Activated T-helper 1 cell treated with anti-CD3 and anti-CD28 coated beads, Interleukin-12 subunit alpha, Interleukin-12 subunit beta, Interleukin-2, Interleukin-4 antibody, amounts not matched to agents 30 ng/mL and 10 ng/mL and 1 ng/mL, durations not matched to agents 14 hours and 24 hours and 36 hours (primary cell): ENCODE measurements at places on chromosomes 5 and 9.
A peak's percentile ranks its signal among the peaks of the same experiment; 100 is the strongest.

GRCh38 chr5:158838781-158839180, 260.9 kb downstream of the EBF1 start:
- H3K36me3 ChIP-seq = no peaks in the 10 kb centered on the region
- H3K4me1 ChIP-seq = no peaks in the 10 kb centered on the region
- peaks cover 8% of the 10 kb centered on the region for H3K27me3 ChIP-seq
- no peak for DNase-seq
- H3K4me3 ChIP-seq = no peak overlapping the region

GRCh38 chr5:176578391-176578808, 29.3 kb downstream of the CDHR2 start:
- H3K36me3 ChIP-seq = no peaks in the 10 kb centered on the region
- H3K4me3 ChIP-seq = no peak overlapping the region

DNA sequence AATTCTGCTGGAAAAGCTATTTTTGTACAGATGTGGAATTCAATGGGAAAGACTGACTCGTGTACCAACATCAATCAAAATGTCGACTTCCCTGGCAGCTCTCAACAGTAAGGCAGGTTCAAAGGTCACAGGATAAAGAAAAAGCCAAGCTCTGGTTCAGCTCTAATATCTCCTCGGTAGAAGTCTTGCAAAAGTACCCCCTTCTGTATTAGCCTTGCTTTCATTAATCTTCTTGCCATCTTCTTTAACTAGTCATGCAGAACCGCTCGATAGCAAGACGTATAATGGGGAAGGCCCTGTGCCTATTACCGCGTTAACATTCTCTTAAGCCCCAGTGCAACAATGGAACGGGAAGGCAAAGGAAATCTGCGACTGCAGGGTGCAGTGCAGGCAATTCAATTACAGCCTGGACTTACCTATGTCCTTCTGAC, 201.2 kb downstream of the GAPVD1 start:
- no peaks in the 10 kb centered on the region for H3K27me3 ChIP-seq
- H3K4me1 ChIP-seq = no peaks in the 10 kb centered on the region
- H3K27ac ChIP-seq = no peak overlapping the region

DNA sequence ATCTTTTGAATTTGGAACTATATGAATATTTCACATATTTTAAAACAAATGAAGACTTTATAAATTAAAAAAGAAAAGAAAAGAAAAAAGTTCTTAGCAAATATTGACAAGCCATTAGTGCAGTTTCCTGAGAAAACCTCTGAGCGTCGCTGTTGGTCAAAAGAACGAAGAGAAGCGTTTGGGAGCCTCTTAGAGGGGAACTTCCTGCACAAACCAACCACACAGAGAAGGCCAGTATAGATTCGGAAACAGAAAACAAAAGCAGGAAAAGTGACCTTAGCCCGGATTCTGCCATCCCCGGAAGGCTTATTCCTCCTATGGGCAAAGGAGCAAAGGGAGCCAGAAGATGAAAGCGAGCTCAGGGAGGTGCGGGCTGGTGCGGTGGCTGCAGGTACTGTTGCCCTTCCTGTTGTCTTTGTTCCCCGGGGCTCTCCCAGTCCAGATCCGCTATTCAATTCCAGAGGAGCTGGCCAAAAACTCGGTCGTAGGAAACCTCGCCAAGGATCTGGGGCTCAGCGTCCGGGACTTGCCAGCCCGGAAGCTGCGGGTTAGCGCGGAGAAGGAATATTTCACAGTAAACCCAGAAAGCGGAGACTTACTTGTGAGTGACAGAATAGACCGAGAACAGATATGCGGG, at the start of gene PCDHGB2:
Gene PCDHGB2 (plus strand): TSS at position 205 of the 637 bp plus-strand sequence. CDS start 142 bp downstream, at position 347.
- H3K4me1 ChIP-seq = peaks cover 6% of the 10 kb centered on the region
- peak within 1 kb of the TSS; percentile 68 for H3K27ac ChIP-seq
- H3K36me3 ChIP-seq = peaks cover 5% of the 10 kb centered on the region
- no peak for DNase-seq
- peak within 1 kb of the TSS; percentile 85 for H3K4me3 ChIP-seq
- H3K27me3 ChIP-seq = peaks cover 19% of the 10 kb centered on the region

- H3K27ac ChIP-seq = no peak overlapping the region
- no peak overlapping the region for H3K4me3 ChIP-seq
- H3K27me3 ChIP-seq = peaks cover 51% of the 10 kb centered on the region
- H3K4me1 ChIP-seq = peaks cover 12% of the 10 kb centered on the region
These were observed 151.1 kb upstream of the CDKN2B start for GRCh38 chr9:22160221-22160620.

- no peak overlapping the region for H3K4me3 ChIP-seq
- no peak overlapping the region for H3K27ac ChIP-seq
- peaks cover 11% of the 10 kb centered on the region for H3K27me3 ChIP-seq
- peaks cover 17% of the 10 kb centered on the region for H3K4me1 ChIP-seq
- H3K36me3 ChIP-seq = peaks cover 4% of the 10 kb centered on the region
These were observed 44.4 kb downstream of the GADD45G start for GRCh38 chr9:89649039-89649691.

- H3K36me3 ChIP-seq = peaks cover 17% of the 10 kb centered on the region
- H3K4me1 ChIP-seq = peaks cover 69% of the 10 kb centered on the region
- peak overlapping the region; percentile 79 for H3K27ac ChIP-seq
- peak; percentile 27 for DNase-seq
These were observed 82.6 kb downstream of the GALNT10 start for GRCh38 chr5:154273028-154273617.
